ENCODE measurements at places on chromosomes 13 and 19. TPM values are rescaled to one million over a fixed set of nuclear protein-coding genes. Genes with fewer than 3 reads are reported as not detected.

The RFPL4AL1 gene
- not detected for total RNA-seq

The RAD23A gene
- 186 TPM for total RNA-seq

- no peak for DNase-seq
These were observed 689.6 kb downstream of the SLITRK5 start for GRCh38 chr13:88360761-88361160.

GRCh38 chr19:9205501-9206113 is 13.8 kb downstream of the OR7D4 start:
- peak; percentile 68 for DNase-seq

The ZNF835 gene
- total RNA-seq, result 4.6 TPM

The SOX21 gene
- not detected for total RNA-seq

DNA sequence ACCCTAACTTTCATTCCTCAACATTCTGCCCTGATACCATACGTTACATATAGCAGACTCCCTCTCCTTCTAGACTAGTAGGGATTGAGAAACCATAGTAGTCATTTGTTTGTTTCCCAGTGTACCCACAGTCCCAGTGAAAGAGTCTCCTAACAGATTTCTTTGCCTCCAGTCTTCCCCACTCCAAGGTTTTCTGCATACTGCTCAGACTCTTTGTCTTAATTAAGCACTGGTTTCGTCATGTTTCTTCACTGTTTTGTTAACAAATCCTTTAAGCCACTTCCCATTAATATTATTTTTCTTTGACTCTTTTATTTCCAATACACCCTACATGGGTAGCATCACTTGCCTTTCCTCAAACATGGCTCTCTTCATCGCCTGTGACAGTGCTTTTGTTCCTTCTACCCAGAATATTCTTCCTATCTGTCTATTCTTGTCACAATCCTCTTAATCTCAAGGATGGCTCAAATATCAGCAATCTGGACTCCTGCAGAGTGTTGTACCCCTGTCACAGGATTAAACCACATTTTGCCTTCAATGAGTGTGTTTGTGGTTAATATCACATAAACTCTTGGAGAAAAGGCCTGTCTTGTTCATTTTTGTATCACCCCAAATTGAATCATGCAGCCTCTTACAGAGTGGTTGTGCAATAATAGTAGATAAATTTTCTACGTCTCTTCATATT is 92.7 kb upstream of the KLF12 start:
- DNase-seq, result no peak

The EHD2 gene
- total RNA-seq, result 2.9 TPM

- no peak for DNase-seq
These were observed 342.7 kb upstream of the SGCG start for GRCh38 chr13:22837980-22838647.

The TTYH1 gene
- total RNA-seq, result 3.0 TPM

DNA sequence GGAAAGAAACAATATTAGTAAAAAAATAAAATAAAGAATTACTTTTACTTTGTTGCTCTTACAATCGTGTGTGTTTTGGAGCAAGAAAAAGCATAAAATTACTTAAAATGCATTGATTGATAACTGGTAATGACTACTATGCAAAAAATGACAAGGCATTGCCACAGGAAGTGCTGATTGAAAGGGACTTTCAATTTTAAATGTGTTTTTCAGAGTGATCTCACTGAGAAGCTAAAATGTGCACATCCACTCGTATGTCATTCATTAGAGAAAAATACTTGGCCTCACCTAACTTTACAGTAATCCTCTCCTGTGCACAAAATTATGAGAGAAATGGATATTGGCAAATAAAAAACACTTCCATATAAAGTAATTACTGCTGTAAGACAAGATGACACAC is 934.9 kb downstream of the SLITRK6 start:
- no peak for DNase-seq

The ALOX5AP gene
- not detected for total RNA-seq

The DMAC2 gene
- 86.5 TPM for total RNA-seq

DNA sequence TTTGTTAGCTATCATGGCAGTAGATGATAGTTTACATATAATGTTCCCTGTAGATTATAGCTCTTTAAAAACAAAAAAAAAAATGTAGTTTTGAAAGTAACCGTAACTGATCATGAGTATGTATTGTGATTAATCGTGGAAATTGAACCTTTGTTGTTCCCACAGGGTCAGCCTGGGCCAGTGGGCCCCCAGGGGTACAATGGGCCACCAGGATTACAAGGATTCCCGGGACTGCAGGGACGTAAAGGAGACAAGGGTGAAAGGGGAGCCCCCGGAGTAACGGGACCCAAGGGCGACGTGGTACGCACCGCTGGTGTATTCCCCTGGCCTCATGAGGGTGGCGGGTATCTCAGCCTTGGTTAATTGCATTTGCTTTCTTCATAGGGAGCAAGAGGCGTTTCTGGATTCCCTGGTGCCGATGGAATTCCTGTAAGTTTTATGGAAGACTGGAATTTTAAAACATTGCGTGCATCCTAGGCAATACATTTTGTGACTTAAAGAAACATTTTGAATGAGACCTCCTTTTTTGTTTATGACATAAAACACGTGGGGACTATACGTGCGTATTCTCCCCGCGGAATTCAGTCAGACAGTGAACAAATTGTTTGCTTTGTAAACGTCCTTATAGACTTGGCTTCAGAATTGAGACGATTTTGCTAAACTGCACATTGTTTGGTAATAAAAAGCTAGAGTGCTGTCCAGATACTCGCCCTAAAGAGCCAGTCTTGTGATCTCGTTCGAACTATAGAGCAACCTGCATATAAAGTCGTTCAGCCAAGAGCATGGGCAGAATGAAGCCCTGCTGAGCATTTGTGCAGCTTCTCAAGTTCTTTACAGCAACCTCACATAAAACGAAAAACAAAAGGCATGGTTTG is 117.7 kb downstream of the COL4A2 start:
- no peak for DNase-seq

The MAST1 gene
- 22.2 TPM for total RNA-seq

DNA sequence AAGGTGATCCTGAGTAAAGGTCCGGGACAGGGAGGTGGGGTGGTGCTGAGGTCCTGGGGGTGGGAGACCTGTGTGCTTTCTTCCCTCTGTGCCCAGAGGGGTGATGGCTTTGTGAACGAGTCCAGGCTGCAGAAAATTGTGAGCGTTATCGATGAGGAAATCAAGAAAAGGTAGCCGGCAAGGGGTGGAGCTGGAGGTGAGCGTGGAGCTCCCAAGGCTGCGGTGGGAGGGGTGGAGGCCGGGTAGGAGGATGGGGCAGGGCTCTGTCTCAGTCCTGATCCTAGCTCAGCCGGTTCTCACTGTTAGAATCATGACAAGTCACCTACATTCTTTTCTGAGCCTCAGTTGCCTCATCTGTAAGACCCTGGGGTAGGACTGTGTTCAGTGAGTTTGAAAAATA is 4.0 kb downstream of the SELENOV start:
- DNase-seq, result no peak

- no peak for DNase-seq
These were observed 3.8 kb upstream of the KMT2B start for GRCh38 chr19:35713904-35714495.

The LPAR2 gene
- 17.2 TPM for total RNA-seq

The ZNF468 gene
- 11.3 TPM for total RNA-seq

DNA sequence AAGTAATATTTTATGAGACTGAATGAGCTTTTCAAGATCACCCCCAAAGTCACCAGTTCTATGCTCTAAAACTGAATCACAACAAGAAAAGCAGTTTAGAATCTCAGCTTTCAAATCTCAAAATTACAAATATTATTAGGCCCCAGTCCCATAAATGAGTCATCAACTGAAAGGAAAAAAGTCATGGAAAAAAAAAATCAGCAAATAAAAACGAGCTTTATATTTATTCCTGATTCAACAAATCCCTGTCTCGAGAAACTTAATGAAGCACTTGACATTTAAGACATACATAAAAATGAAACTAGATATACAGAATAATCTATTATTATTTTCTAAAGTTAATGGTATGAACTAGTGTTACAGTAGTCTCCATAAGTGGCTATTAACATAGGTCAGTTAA is 203.0 kb downstream of the DIAPH3 start:
- DNase-seq, result no peak

DNA sequence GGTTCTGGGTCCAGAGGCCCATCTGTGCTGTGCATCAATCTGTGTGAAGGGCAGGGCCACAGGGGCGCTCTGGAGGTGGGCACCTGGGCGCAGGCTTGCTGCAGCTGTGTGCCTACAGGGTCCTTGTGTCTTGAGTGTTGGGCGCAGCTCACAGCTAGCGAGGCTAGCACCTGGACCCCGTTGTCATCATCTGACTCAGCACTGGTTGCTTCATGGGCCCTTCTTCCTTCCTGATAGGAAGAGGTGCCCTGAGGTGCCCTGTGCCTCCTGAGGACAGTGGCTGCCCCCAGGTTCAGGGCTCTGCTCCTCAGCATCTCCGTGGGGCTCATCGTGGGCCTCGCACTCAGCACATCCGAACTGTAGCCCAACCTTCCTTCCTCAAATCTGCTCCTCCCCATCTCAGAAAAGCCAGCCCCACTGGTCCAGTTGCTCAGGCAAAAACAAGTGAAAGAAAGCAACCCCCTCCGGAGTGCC is 54.8 kb downstream of the GATAD2A start:
- DNase-seq, result no peak

DNA sequence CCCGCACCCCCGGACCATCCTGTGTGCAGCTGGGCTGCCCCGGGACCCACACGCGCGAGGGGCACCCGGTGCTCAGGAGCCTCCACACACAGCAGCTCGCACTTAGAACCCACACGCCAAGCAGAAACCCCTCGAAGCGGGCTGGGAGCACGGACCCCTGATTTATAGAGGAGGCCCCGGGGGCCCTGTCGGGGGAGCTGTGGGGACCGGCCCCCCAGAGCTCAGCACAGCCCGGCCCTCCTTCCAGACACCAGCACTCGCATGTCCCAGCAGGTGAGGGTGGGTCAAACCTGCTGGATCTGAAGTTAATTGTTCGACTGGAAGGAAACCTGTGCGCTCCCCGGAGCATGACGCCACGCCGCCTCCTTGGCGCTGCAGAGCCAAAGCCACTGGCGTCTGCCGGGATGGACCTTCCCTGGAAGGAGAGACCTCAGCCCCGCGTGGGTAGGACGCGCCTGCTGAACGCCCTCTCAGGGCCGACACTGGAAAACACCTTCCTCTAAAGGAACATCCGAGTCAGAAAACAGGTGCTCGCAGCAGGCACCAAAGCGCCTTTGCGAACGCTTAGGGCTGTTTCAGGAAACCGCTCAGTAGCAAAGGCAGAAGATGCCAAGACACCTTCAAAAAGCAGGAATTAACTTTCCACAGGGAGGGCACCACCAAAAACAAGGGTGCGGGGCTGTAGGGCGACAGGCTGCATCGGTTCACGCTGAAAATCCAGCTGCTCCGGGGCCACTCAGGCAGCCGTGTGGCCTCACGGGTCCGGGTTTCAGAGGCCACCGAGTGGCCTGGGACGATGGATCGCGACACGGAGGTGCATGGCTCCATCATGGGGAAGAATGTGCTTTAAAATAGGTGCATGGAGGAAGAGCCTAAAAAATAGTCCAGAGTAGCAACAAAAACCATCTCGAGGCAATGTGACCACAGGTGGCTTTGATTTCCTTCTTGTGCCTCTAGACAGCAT is 37.8 kb upstream of the GRTP1 start:
- DNase-seq, result no peak

The PSG6 gene
- not detected for total RNA-seq

DNA sequence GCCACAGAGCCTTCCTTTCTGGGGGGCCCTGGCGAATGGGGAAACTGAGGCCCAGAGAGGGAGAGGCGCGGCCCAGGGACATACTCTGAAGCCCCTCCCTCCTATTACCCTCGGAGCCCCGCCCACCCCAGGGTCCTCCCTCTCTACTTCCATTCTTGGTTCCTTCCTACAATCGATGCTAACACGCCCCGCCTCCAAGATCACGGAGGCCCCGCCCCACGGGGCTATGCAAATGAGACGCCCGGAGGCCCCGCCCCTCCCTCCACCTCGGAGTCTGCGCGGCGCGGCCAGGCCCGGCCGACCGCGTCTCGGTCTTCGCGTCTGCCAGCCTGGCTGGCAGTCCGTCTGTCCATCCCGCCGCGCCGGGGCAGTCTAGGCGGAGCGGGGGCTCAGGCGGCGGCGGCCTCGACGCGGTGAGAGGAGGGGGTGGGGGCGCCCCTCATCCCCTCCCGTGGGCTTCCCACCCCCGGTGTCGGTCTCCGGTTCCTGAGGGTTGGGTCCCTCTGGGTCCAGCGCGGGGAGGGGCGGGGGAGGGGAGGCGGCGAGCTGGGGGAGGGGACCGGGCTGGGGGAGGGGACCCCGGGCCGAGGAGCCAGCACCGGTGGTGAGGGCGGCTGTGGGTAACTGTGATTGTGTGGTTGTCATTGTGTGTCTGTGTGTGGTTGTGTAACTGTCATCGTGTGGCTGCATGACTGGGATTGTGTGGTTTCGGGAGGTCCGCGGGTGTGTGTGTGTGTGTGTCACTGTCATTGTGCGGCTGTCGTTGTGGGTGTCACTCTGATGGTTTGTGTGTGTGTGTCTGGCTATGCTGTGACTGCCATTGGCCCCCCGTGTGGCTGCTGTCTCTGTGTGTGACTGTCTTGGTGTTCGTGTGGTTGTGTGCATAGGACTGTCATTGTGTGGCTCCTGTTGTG is at the start of gene PLPPR2:
TSS of gene PLPPR2 (plus strand) at position 273 of the 914 bp plus-strand sequence. CDS start 2,242 bp downstream, outside the sequence.
- peak; percentile 95 for DNase-seq

- DNase-seq, result no peak
These were observed 441.1 kb upstream of the HTR2A start for GRCh38 chr13:47337781-47338507.

DNA sequence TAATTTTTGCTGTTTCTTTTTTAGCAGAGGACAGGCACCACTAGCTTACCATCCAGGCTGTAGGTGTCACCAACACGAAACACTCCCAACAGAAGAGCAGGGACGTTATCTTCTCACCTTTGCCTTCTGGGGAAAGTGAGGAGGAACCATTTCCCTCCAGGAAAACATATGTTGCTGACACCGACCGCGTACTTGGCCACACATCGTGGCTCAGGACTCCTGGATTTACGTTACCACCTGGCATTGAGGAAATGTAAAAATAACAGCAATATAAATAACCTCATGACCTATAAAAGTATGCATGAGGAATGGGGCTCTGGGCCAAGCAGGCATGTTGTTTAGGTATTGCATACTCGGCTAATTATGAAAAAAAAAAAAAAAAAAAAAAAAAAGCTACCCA is 525.1 kb downstream of the MYO16 start:
- DNase-seq, result no peak

The TEAD2 gene
- 125 TPM for total RNA-seq

DNA sequence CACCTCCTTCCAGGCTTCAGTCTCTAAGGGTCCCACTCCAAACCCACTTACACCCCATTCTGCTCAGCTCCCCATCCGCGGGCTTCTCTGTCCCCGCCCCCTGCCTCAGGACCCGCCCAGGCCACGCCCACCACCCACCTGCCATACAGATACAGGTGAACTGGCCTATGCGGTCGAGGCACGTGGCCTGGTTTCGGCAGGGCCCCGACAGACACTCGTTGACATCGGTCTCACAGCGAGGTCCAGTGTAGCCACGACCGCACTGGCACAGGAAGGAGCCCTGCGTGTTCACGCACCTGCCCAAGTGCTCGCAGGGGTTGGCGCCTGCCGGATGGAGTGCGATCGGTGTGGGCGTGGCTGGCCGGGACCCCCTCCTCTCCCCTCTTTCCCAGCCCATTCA is 11.9 kb downstream of the NOTCH3 start:
- no peak for DNase-seq

GRCh38 chr13:111515635-111516034 is 195.2 kb downstream of the TEX29 start:
- DNase-seq, result no peak

- no peak for DNase-seq
These were observed 3.5 kb downstream of the C19orf67 start for GRCh38 chr19:14081797-14082674.
